ENCODE measurements at places on chromosomes 16 and 17.

- DNase-seq = no peak
Measured at GRCh38 chr17:70074236-70074830, 692 bp upstream of the KCNJ16 start.

- no peak for DNase-seq
Measured at GRCh38 chr16:68420366-68420942, 27.9 kb downstream of the SMPD3 start.

DNA sequence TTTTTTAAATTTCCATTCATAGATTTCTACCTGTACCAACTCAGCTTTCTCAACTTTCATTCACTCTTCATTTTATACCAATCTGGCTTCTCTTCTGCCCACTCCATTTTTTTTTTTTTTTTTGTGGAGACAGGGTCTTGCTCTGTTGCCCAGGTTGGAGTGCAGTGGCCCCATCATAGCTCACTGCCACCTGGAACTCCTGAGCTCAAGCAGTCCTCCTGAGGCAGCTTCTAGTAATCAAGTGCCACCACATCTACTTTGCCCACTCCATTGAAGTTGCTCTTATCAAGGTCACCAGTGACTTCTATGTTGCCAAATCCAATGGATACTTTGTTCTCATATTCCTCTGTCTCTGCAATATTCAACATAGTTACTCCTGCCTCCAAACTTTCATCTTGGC is 1.7 kb downstream of the SUPT6H start:
- DNase-seq = no peak

- DNase-seq = no peak
Measured at GRCh38 chr17:56031636-56032035, 121.6 kb upstream of the ANKFN1 start.

DNA sequence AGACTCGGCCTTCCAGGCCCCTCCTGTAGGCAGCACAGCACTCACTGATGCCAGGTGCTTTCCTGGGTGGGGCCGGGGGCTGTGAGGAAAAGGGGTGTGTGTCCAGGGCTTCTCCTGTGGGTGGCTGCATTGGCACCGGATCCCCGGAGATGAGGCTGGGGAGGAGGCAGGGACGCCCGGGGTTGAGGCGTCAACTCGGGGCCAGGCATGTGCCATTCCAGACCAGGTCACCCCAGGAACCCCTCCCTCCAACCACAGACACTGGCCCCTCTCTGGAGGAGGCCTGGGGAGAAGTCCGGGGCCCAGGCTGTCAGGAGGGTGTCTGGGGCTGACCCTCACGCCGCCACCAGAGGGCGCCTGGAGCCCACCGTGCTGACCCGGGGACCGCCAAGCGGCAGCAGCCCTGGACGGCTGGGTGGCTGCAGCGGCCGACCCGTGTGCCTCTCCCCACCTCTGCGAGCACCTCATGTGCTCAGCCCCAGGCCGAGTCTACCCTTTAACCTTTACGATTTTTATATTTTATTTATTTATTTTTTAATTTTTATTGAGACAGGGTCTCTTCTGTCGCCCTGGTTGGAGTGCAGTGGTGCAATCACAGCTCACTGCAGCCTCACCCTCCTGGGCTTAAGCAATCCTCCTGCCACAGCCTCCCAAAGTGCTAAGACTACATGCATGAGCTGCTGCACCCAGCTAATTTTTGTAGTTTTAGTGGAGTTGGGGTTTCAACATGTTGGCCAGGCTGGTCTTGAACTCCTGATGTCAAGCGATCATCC is 3.2 kb upstream of the METRN start:
- DNase-seq = peak; percentile 70
